ENCODE measurements at places on chromosomes 12 and 14.

GRCh38 chr12:107094183-107094448 lies 767 bp upstream of the CRY1 start:
- DNase-seq: no peak

- DNase-seq: no peak
Measured at GRCh38 chr12:57181561-57182155, 34.2 kb upstream of the LRP1-AS start.

- DNase-seq: no peak
Measured at GRCh38 chr14:61130512-61131260, 149.6 kb downstream of the SLC38A6 start.

- no peak for DNase-seq
Measured at GRCh38 chr14:31051023-31051422, 24.8 kb upstream of the STRN3 start.

DNA sequence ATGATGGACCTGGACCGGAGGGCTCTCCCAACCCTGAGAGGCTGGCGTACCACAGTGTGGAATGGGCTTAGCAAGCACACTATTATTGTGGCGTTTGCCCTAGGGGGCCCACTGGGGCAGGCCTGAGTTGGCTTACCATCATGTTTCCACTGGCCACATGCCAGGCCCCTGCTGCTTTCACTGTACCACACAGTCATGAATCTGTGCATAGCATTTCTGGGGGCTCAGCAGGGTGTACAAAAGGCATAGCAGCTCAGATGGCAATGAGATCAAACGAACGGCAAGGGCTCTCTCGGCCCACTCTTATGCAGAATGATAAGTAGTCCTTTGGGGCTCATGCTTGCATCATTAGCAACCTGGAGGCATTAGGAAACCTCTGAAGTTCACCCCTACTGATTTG lies 137.0 kb upstream of the HIF1A start:
- DNase-seq: no peak

- DNase-seq: no peak
Measured at GRCh38 chr14:32662211-32662610, 276.5 kb upstream of the NPAS3 start.

DNA sequence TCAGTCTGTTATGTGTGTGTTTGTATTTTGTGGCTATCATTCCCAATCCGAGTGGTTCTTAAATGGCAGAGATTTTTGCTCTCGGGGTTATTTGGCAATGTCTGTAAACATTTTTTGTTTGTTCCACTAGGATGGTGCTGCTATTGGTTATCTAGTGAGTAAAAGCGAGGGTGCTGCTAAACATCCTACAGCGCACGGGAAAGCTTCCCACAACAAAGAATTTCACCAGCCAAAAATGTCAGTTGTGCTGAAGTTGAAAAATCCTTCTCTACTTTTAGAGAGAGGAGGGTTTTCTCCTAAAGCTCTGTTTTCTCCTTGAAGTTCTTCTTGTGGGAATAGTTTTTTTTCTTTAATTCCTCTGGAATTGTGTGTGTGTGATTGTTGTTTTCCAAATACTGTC lies 2.4 kb downstream of the EXD2 start:
- DNase-seq: no peak

DNA sequence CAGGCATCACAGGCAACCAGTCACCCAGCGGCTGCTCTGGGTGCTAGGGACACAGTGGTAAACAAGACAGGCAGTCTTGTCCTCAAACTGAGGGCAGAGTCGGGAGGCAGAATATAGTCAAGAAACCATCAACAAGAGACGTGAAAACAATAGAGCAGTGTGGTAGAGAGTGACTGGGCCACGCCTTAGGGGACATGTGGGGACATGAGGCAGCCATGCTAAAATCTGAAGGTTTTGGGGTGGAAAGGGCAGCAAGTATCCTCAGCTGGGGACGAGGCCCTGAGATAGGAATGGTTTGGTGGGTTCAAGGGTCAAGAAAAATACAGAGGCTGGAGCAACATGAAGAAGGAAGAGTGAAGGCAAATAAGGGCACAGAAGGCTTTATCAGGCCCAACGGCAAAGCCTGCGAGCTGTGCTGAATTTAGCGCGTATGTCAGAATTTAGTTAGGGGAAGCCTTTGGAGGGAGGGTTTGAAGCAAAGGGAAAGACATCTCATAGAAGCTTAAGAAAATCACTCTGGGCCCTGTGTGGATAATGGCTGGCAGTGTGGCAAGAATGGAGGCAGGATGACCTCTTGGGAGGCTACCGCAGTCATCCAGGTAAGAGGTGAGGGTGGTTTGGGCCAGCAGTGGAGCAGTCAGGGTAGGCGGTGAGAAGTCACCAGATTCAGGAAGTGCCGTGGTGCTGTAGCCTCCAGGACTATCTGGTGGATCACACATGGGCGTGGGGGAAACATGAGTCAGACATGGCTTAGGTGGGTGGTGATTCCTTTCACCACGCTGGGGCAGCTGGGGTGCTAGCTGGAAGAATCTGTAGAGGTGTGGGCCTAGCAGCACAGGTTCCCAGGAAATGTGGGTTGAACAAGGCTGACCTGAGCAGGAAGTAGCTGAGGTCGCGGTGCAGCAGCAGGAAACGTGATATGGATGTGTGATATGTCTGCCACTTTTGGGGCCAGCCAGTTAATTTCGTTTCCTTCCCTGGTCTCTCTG lies 3.0 kb downstream of the EVL start:
- DNase-seq: peak; percentile 85

GRCh38 chr14:103495854-103496253 lies 26.8 kb downstream of the CKB start:
- DNase-seq: no peak

GRCh38 chr12:54033106-54033979 lies 493 bp downstream of the HOXC5 start:
- DNase-seq: no peak

DNA sequence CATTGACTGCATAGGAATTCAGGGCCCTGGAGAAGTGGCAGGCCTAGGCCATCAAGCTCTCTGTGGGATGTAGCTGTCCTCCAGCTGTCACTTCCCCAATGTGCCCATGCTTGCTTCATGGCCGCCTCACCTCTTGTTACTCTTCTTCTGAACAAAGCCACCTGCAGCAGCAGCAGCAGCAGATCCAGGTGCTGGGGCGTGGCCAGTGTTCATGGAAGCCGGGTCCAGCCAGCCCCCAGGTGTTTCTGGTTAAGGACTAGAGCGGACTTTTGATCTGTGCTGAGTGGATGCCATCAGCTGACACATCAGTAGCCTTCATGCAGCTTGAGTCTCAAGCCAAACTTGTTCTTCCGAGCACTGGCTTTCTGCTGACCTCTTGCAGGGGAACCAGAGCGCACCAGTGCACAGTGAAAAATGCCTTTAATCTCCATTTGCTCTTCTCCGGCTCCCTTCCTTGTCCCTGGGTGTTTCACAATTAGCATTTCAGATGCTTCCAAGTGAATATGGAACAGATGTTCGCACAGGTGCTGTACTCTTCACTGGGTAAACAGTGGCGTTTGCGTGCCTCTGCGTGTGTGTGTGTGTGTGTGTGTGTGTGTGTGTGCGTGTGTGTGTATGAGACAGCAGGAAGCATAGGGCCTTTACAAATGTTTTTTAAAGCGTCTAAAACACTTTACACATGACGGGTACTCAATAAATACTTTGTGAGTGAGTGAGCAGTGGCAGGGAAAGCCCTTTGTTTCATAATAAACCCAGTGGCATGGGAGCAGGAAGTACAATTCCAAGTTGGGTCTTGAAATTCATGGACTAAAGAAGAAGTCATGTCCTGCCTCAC lies 20.1 kb downstream of the TPCN1 start:
- no peak for DNase-seq

- no peak for DNase-seq
Measured at GRCh38 chr12:5134861-5135525, 91.3 kb downstream of the KCNA5 start.

DNA sequence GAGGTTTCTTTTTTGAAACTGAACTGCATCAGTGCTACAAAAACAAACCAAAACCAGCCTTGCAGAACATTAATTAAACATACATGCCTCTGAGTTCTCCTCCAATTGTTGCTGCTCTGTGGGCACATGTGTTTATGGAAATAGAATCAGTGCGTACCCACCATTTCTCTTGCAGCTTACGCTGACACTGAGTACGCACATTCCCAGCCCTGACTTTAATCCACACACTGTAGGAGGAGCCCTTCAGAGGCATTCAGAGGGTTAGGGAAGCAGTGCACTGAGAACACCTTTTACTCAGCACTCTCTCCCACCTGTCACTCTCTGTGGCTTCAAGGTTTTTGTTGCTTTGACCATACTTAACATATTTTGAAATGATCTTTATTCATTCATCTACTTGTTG lies 250.5 kb upstream of the PWP1 start:
- no peak for DNase-seq

DNA sequence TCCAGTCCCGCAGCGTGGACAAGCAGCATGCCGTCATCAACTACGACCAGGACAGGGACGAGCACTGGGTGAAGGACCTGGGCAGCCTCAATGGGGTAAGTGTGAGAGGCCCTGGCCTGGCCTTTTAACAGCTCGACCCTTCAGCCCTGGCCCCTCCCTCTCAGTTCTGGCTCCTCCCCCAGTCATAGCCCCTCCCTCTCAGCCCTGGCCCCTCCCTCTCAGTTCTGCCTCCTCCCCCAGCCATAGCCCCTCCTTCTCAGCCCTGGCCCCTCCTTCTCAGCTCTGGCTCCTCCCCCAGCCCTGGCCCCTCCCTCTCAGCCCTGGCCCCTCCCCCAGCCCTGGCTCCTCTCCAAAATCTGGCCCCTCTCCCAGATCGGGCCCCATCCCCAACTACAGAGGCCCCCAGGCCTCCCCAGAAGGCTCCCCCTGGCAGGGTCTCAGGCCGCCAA lies 11.2 kb downstream of the CEP170B start:
- no peak for DNase-seq

- no peak for DNase-seq
Measured at GRCh38 chr12:94676031-94676641, 25.8 kb upstream of the TMCC3 start.

GRCh38 chr12:27537855-27538675 lies 14.1 kb downstream of the PPFIBP1 start:
- no peak for DNase-seq

GRCh38 chr12:94807951-94808350 lies 157.6 kb upstream of the TMCC3 start:
- DNase-seq: no peak

DNA sequence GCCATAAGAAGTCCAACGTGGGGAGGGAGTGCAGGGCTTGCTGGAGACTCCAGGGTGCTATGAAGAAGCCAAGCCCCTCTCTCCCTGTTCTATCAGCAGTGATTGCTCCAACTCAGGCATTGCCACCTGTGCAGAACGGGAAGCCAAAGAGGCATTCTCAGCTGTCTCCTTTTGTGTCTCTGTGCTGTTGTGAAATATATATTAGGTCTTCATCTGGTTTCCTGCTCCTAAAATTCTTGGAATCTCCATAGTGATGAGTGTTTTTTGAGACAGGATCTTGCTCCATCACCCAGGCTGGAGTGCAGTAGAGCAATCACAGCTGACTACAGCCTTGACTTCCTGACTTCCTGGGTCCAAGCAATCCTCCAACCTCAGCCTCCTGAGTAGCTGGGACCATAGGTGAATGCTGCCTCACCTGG lies 51.2 kb upstream of the AEBP2 start:
- DNase-seq: no peak
